ENCODE measurements at places on chromosomes 1 and 21.

DNA sequence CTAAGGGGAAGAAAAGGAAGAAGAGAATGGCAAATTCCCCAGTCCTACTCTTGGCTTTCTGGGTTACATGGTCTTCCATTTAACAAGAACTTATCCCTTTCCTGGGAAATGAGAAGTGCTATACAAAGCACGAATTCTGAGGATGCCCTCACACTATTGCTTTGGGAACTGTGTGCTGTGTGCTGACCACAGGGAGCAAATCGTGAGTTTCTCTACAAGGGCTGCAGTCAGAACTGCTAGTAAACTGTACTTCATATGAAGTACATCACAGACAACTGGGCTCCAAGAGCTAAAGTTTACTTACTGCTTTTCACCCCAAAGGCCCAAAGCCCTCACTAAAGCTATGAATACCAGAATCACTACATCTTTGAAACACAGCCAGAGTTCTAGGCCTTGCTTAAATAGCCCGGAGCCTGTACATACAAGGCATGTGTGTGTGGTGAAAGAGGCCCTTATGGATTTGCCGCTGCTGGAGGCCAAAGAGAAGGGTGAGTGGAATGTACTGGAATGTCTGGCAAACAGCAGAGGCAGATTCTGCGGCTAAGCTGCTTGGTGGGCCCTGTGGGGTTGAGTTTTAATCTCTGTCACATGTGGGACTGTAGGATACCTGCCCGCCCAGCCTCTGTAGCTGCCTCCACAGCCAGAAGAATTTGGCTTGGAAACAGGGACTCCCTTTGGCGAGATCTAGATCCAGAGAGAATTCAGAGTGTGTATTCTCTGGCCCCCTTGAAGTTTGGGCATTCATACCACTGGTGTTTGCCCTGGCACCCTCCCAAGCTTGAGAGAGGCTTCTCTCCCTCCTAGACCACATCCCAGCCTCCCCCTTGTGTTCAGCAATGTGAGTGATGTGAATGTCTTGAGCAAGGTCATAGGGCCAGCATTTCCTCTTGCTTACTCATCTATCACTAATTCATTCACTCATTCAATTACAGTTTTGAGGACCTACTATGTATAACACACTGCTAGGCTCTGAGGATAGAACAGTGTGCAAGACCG lies 21.9 kb upstream of the TRIM67 start:
- H3K4me1 ChIP-seq = no peaks in the 10 kb centered on the region
- no peaks in the 10 kb centered on the region for H3K36me3 ChIP-seq
- H3K4me3 ChIP-seq = no peak overlapping the region
- no peak for DNase-seq

GRCh38 chr1:224482619-224483018 lies 48.0 kb upstream of the WDR26 start:
- H3K4me1 ChIP-seq = no peaks in the 10 kb centered on the region
- H3K27ac ChIP-seq = no peak overlapping the region
- no peak overlapping the region for H3K4me3 ChIP-seq

DNA sequence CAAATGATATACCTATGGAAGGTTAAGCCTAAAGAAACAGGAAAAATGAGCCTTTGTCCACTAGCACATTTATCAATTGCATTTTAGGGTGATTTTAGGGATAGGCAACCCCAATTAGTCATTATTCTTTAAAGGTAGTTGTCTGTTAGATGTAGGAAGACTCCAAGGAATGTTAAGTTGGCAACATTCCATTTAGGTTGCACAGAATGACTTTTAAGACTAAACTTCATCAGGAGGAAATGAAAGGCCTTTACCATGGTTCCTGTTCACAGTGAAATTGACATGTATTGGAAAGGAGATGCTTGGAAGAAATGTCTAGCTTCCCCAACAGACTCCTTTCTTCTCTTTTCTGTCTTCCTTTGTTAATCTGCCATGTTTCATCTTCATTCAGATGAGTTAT lies 1.6 kb upstream of the APOBEC4 start:
- no peak overlapping the region for H3K4me3 ChIP-seq
- no peak overlapping the region for H3K27ac ChIP-seq
- no peak for DNase-seq
- H3K27me3 ChIP-seq = no peaks in the 10 kb centered on the region
- H3K4me1 ChIP-seq = peaks cover 4% of the 10 kb centered on the region

DNA sequence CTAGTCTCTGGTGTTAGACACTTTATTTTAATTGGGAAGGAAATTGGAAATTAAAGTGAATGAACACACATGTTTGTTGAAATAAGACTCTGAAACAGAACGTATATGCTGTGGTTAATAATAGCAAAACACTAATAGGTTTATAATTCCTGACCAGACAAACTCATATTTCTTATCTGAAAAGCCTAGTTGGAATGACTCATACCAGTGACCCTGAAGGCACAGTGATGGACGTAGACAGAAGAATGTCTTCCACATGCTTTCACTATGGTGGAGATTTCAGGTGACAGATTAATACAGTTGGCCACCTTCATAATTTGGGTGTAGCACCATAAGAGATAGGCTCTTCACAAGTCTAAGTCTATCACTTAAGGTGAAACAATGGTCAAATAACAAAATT lies 83.0 kb upstream of the COL11A1 start:
- no peak overlapping the region for H3K27ac ChIP-seq
- H3K36me3 ChIP-seq = no peaks in the 10 kb centered on the region
- H3K27me3 ChIP-seq = no peaks in the 10 kb centered on the region
- no peak overlapping the region for H3K4me3 ChIP-seq
- DNase-seq = no peak

- no peaks in the 10 kb centered on the region for H3K36me3 ChIP-seq
- no peaks in the 10 kb centered on the region for H3K27me3 ChIP-seq
- no peak overlapping the region for H3K27ac ChIP-seq
- DNase-seq = no peak
- no peaks in the 10 kb centered on the region for H3K4me1 ChIP-seq
Observed at GRCh38 chr1:14794906-14795305, 196.4 kb downstream of the KAZN start.

GRCh38 chr1:228865627-228866330 lies 130.5 kb downstream of the RHOU start:
- H3K27me3 ChIP-seq = no peaks in the 10 kb centered on the region
- H3K27ac ChIP-seq = no peak overlapping the region
- no peak overlapping the region for H3K4me3 ChIP-seq
- DNase-seq = no peak
- H3K4me1 ChIP-seq = no peaks in the 10 kb centered on the region

DNA sequence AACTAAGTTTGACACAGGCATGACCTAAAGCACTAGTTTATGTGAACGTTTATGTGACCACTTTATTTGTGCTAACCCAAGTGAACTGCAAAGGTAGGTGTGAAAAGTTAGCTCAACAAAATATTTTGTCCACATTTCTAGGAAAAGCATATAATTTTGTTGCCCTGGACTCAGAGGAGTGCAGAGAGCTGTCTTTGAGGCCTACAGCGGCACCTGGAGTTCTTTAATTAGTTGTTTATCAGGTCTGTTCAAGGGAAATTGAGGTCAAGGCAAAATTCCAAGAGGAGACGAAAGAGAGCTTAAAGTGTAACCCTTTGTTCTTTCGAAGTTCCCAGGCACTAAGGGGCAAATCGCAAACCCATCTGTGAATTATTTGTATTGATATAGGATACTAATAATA lies 1.3 kb downstream of the GIPC2 start:
- DNase-seq = no peak
- no peaks in the 10 kb centered on the region for H3K27me3 ChIP-seq
- no peaks in the 10 kb centered on the region for H3K4me1 ChIP-seq
- no peak overlapping the region for H3K4me3 ChIP-seq
- H3K27ac ChIP-seq = no peak overlapping the region

- H3K4me1 ChIP-seq = peaks cover 28% of the 10 kb centered on the region
- no peak for DNase-seq
- no peaks in the 10 kb centered on the region for H3K27me3 ChIP-seq
- no peak overlapping the region for H3K4me3 ChIP-seq
Observed at GRCh38 chr1:8659593-8659992, 157.8 kb downstream of the RERE start.

DNA sequence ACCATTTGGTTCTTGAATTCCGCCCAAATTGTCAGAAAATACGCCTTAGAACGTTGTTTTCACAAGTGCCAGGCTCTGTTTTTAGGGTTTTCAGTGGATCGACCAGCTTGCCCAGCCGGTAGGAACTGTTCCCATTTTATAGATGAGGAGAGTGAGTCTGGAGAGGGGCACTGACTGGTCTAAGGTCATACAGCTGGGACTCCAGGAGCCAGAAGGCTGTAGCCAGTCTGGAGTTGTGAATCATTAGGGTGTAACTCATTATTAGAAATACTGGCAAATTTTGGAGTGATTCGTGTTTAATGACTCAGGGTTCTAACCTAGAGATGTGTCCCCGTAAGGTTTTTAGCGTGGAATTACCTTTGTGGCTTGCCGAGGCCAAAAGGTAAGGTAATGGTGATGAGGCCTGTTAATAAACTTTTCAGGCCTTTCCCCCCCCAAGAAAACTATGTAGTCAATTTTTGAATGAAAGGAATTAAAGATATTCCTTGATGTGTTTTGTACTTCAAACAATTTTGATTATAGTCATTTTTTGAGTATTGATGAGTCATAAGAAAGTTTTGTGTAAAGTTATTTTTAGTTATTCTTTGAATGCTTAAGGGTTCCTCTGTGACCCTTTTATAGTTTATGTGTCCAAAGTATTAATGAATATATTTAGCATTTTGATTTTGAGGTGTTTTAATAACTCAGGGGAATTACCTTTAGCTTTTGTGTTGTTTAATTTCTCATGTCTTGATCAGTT lies 2.1 kb downstream of the DYRK1A start:
- H3K36me3 ChIP-seq = no peaks in the 10 kb centered on the region
- no peaks in the 10 kb centered on the region for H3K27me3 ChIP-seq
- H3K27ac ChIP-seq = peak overlapping the region; percentile 100
- peak overlapping the region; percentile 99 for H3K4me3 ChIP-seq
- no peak for DNase-seq

DNA sequence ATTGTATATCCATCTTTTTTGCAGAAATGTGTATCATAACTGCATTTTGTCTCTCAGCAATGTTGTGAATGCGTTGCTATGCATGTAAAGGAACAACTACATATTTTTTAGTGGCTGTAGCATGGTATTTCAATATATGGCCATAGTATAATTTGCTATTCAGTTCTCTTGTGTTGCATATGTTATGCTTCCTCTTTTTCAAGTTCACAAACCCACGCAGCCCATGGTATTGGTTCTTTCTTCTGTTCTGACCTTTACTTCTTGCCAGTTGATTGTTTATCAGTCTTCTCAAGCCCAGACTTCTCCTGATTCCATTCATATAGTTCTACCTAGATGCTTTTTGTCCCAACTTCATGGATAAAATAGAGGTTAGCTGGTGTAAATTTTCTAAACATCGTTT lies 6.1 kb downstream of the SLC22A15 start:
- H3K4me3 ChIP-seq = no peak overlapping the region
- H3K36me3 ChIP-seq = no peaks in the 10 kb centered on the region
- no peaks in the 10 kb centered on the region for H3K4me1 ChIP-seq
- no peak for DNase-seq
- no peaks in the 10 kb centered on the region for H3K27me3 ChIP-seq

- H3K36me3 ChIP-seq = no peaks in the 10 kb centered on the region
- no peak overlapping the region for H3K27ac ChIP-seq
- DNase-seq = no peak
- no peaks in the 10 kb centered on the region for H3K4me1 ChIP-seq
- no peak overlapping the region for H3K4me3 ChIP-seq
Observed at GRCh38 chr21:37793660-37794059, 122.6 kb downstream of the KCNJ6 start.

DNA sequence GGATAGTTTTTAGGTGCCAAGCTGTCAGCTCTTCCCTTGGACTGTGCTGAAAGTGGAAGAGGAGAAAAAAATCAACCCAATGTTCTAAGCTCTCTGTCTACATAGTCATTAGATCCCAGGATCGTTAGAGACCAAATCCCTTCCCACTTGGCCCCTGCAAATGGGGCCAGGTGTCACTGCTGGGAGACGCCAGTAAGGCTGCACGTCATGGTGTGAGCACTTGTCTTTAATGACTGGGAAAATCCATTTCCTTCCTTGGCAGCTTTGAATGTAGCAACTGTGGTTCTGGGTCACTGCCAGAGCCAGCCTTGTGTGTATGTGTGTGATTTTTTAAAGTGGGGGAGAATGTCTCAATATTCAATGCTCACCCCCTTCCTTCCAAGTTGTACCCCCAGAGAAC lies 59.9 kb downstream of the MAN1C1 start:
- no peaks in the 10 kb centered on the region for H3K36me3 ChIP-seq
- no peak overlapping the region for H3K4me3 ChIP-seq
- no peaks in the 10 kb centered on the region for H3K27me3 ChIP-seq
- DNase-seq = peak; percentile 58
- H3K4me1 ChIP-seq = peaks cover 14% of the 10 kb centered on the region

- DNase-seq = no peak
- peaks cover 14% of the 10 kb centered on the region for H3K4me1 ChIP-seq
- H3K27ac ChIP-seq = no peak overlapping the region
- no peak overlapping the region for H3K4me3 ChIP-seq
Observed at GRCh38 chr1:167621780-167622313, 8.2 kb upstream of the RCSD1 start.

DNA sequence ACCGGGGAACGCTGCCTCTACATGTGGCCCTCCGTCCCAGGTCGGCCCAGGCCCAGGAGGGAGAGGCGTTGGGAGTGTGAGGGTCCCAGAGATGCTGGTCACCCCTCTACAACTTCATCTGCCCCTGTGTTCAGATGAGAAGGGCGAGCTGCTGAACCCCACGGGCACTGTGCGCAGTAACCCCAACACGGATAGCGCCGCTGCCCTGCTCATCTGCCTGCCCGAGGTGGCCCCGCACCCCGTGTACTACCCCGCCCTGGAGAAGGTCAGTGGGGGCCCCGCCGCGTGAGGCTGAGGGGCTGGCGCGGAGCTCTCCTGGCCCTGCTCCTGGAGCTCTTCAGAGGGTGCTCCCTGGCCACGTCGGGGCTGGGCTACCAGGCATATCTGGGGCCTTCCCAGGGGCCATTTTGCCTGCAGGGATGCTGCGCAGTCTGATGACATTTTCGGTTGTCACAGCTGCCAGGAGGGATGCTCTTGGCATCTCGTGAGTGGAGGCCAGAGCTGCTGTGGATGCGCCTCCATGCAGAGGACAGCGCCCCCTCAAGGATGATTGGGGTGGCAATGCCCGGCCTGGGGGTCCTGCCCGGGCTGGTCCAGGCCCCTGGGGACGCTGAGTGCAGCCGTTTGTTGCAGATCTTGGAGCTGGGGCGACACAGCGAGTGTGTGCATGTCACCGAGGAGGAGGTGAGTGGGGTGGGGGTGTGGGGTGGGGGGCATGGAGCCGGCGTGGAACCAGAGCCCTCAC lies 68.6 kb downstream of the PIK3CD start:
- H3K27me3 ChIP-seq = no peaks in the 10 kb centered on the region
- no peaks in the 10 kb centered on the region for H3K36me3 ChIP-seq
- H3K27ac ChIP-seq = no peak overlapping the region

DNA sequence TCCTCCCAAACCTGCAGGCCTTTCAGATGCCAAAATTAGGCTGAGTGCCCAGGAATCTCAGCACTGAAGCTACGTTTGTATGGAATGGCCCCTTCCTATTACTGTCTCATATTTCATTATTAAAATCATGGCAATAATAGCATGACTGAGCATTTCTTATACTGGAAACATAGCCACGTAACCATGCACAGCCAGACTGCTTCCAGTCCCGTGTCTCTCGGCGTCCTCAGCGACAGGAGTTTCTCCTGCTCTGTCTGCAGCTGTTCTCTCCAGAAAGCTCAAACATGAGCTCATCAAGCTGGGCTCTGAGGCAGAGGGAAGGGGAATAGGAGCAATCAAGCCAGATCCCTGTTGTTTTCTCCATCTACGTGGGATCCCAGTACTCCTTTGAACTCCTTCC lies 104.0 kb downstream of the CDC7 start:
- H3K27me3 ChIP-seq = no peaks in the 10 kb centered on the region
- H3K4me1 ChIP-seq = no peaks in the 10 kb centered on the region
- H3K27ac ChIP-seq = no peak overlapping the region
- DNase-seq = no peak

GRCh38 chr1:54352755-54353154 lies 53.4 kb downstream of the SSBP3 start:
- no peak overlapping the region for H3K27ac ChIP-seq
- no peaks in the 10 kb centered on the region for H3K27me3 ChIP-seq
- H3K4me3 ChIP-seq = no peak overlapping the region
- no peaks in the 10 kb centered on the region for H3K36me3 ChIP-seq
- peaks cover 31% of the 10 kb centered on the region for H3K4me1 ChIP-seq
- no peak for DNase-seq

Measured in testis (tissue), 5 donors.